ENCODE measurements at places on chromosomes 7 and 10.

DNA sequence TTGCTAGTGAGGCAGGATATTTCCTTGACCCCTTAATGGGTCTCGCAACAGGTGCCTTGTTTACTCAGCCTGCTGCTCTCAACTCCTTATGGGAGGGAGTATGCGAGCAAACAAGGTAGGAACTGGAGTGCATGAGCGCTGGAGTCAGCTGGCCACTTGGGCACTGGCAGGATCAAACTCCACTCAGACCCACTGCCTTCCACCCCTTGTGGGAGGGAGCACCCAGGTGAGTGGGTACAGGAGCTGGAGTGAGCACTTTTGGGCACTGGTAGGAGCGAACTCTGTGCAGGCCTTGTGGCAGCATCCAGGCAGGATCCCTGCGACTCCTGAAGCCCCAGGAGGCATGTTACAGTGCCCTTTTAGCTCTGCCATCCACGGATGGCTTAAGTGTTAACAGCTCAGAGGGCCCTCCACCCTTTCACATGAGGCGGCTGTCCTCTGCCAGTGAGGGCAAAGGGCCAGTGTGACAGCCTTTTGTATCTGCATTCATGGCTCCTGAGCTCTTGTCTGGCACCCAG, 123.2 kb downstream of the ST7 start:
- DNase-seq: no peak

DNA sequence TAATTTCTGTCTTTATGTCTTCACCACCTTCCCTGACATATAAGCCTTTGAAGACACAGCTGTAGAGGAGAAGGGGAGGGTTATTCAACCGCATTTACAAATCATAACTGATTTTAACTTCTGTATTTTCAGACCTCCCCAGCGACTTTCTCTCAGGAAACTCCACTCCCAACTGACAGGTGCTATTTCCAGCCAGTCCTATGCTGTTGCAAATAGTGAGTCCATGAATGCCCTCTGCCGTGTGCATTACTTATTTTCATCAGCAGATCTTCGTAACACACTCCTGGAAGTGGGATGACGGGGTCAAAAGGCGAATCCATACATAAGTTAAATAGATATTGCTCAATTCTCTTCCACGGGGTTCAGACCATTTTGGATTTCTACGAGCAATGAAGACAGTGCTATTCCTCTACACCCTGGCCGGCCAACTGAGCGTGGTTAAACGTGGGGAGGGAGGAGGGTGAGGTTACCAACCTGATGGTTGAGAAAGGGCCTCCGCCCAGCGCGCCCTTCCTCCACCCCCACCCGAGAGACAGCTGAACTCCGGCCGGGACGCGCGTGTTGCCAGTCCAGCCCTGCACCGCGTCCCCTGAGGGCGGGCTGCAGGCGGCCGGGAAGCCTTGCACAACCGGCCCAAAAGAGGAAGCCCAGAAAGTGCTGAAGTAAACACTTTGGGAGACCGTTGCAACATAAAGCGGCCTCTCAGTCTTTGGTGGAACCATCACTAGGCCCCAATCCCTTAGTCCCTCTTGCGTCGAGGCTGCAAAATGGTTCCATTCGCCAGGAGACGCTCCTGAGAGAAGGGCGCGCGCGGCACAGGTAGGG, at the start of gene APBB1IP:
Gene APBB1IP, plus strand, starts transcription at position 705 of the 825 bp plus-strand sequence. CDS start 53,986 bp downstream, outside the sequence.
- no peak for DNase-seq

- no peak for DNase-seq
These were observed 188.4 kb upstream of the C7orf33 start for GRCh38 chr7:148402159-148402558.

- DNase-seq: no peak
These were observed 79.3 kb upstream of the OIT3 start for GRCh38 chr10:72814099-72814790.

- no peak for DNase-seq
These were observed at the start of gene HGF for GRCh38 chr7:81769891-81770727. Gene HGF (minus strand): TSS chr7:81770047. CDS start chr7:81769971, 76 bp downstream.

DNA sequence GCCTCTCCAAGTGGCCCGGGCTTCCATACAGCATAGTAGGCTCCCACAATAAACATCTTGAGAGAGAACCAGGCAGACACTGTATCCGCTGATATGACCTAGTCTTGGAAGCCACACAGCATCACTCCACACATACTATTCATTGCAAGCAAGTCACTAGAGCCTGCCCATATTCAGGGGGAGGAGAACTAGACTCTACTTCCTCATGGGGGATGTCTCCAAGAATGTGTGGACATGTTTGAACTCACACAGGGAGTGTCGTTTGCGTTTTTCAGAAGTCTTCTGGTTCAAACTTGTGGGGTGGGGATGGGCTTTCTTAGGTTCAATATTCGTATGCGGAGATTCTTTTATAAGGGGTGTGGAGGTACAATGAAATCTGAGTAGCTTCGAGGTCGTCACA, 232.6 kb upstream of the HABP2 start:
- DNase-seq: no peak

DNA sequence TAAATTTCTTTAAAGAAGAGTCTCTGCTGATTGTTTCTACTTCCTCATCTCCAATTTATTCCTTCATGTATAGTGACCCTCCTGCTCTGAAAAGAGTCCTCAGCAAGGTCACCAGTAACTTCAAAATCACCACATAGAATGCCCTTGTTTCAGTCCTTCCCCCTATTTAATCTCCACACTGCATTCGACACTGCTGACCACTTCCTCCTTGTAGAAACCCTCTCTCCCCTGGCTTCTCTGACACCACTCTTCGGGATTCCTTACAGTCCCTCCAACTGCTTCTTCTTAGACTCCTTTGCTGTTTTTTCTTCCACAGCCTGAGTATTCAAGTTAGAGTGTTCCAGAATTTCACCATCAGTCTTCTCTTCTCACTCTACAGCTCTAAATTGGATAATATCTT, 89.5 kb downstream of the VPS41 start:
- no peak for DNase-seq

- DNase-seq: no peak
These were observed 29.2 kb upstream of the ADGRA1 start for GRCh38 chr10:133058331-133059092.

DNA sequence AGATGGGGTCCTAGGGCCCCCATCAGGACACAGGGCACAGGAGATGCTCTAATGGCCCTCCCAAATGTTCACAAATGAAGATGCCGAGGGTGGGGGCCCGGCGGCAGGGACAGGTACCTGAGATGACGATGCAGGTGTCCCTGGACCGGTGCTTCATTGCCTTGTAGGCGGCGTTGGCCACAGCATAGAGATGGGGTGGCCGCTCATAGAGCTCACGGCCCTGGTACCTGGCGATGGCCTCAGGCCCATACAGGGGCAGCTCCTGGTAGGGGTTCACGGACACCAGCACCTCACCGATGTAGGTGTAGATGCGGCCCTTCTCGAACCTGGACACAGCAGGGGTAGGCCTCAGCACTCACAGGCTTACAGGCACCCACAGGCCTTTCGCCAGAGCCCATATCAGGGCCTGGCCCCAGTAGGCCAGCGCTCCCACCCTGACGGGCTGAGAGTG, 2.0 kb downstream of the MYO1G start:
- DNase-seq: no peak

DNA sequence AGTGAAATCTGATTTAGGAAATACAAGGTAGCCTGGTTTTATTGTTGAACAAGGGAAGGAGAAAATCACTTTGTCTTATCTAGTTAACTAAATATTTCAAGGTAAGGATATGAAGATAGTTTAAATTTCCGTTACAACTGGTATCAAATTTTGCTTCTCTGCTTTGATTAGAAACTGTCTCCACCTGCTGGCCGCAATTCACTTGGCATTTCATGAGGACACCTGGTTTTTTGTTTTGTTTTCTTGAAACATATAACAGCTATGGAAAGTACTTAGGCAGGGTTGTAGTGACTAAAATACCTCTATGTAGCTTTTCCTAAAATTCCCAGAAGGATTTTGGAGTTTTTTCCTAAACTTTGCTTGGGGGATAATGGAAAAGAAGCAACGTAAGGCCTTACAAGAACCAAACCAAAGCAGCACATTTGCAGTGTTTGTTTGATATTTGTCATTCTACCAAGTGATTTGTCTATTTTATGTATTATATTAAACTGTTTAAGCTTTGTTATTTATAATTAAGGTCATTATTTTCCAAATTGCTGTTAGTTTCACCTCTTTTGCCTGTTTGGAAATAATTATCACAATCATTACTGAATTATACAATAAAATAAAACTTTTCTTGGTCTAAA, 73.6 kb downstream of the AHCYL2 start:
- DNase-seq: no peak

DNA sequence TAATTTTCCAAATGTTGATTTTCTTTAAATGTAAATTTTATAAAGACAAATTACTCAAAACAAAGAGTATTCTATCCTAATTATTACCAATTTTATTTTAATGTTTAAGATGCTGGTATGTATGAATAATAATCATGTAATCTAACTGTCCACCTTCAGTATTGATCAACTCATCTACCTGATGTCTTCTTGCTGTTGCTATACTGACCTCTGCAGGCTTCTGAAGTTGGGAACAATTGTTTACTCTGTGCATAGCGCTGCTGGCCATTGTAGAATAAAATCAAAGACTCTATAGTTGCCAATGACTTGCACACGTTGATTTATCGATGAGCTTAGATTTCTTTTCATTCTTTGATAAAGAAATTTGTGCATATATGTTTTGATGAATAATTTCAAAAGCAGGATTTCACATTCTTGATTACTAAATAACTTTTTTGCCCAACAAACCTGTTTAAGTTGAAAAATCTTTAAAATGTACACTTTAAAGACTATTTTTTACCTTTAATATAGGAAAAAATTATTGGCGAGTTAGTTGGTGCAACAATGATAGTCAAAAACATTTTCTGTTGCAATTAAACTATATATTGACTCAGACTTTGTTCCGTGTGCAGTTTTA, 282.3 kb downstream of the TFEC start:
- no peak for DNase-seq

DNA sequence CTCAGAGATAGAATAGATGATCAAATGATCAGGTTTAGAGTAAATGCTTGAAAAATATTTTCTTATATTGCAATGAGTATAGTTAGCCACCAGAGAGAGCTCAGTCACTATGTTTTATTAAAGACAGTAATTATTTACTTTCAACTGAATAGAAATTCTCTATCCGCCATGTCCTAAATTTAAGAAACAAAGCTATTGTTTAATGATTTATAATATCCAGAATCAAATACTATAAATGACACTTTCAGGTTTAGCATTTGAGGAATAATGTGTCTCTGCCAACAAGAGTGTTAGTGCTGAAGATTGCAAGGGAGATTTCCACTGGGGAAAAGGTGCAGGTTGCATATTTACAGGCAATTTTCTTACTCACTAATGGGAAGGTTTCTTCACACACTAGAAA, 184.7 kb downstream of the DGKB start:
- DNase-seq: no peak

GRCh38 chr7:137986252-137987017, 15.5 kb downstream of the CREB3L2 start:
- no peak for DNase-seq
